AG08396 (cell line): ENCODE measurements at places on chromosomes 5 and 9.

DNA sequence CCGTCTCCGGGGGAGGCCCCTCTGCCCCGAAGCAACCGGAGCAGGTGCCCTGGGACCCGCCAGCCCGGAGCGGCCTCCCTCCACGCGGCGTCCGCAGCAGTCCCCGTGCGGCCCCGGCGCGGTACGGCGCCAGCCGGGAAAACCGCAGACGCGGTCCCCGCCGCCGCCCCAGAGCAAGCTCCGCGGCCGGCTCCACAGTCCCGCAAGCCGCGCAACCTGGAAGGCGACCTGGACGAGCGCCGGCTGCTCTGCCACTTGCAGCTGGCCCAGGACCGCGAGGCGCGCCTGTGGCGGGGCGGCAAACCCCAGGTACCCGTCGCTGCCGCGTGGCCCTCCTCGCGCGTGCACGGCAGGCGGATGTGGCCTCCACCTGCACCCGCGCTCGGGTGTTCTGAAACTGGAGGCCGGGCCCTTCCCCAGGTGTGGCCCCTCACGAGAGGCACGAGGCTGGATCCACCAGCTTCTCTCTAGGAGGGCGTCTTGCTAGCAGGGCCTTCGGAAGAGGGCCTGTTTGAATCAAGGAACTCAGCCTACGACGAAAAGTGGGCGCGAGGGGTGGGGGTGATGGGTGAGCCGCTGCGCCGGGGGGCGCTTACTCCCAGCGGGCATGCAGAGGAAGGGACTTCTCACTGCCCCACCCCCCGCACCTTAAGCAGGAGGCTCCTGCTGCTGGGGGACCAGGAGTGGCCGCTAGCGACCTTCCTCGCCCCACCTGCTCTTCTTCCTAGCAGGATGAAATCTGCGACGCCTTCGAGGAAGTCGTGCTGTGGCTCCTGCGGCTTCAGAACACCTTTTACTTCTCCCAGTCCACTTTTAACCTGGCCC, 602 bp downstream of the CCNI2 start:
- DNase-seq = no peak

DNA sequence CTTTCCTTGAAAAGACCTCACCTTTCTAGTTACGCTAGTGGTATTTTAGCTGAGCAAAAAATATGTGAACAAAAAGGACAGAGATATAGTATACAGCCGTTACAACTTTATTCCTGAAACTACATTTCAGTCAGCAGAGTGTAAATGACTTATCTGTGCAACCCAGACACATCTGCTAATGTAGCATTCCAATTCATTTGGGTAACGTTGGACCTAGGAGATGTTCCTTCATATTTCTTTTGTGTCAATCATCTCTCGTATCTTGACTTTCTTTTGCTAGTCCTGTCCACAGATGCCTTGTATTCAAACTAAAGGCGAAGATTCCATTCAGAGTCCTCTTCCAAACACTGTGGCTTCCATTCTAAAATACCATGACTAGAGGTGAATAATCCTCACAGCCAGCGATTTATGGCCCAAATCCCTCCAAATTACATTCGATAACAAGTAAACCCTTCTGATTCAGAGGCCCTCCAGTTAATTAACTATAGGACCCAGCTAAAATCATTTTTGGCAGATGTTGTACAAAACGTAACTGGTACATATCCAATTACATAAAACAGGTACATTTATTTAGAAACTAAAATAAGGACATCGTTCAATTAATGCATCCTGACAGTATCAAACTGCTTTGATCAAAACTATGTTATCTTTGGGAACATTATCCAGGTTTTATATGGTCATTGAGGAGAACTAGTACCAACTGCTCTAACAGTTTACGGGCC, 155.7 kb downstream of the DROSHA start:
- DNase-seq = no peak

GRCh38 chr5:156375895-156376495, 49.0 kb downstream of the SGCD start:
- DNase-seq = no peak

DNA sequence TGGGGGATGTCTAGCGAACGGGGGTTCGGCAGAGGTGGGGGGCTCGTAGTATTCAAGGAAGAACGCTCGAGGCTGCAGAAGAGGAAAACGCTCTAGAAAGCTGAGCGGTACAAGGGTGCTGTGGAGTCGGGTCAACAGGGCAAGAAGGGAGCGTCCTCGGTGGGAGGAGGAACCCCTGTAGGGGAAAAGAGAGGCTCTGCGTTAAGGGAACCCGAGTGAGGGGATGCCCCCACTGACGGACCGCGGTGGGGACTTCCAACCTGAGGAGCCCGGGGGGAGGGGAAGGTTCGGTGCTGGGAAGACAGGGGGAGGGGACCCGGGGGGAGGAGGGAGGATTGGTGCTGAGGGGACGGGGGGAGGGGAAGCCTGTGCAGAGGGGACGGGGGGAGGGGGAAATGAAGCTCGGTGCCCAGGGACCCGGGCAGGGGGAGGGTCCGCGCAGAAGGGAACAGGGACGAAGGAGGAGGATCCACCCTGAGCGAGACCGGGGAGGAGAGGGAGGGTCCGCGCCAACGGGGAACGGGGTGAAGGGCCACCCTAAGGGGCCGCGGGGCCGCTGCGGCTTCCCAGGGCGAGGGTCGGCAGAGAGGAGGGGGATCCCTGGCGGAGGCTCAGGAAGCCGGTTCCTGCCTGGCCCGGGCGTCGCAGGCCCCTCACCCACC, 621 bp downstream of the NR6A1 start:
- DNase-seq = no peak

GRCh38 chr9:88757406-88758010, 222.5 kb downstream of the NXNL2 start:
- no peak for DNase-seq

GRCh38 chr9:10512144-10512543, 100.7 kb downstream of the PTPRD start:
- DNase-seq = no peak

GRCh38 chr9:124032247-124032646, 20.7 kb downstream of the LHX2 start:
- no peak for DNase-seq

DNA sequence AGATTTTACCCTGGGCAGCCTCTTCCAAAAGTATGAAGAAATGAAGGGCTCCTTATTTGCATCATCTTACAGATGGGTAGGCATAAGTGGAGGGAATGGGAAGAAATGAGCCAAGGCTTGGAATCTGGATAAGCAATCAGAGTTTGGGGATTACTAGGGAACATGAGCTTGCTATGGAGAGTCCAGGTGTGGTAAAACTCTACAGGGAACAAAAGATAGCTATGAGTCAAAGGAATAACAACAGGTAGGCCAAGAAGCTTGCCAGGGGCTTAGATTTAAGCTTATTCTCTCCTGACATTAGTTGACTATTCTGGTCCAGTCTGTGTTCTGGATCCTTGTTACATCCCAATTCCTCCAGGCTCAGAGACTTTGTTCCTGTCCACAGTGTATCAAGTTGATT, 16.4 kb downstream of the RFK start:
- no peak for DNase-seq

- DNase-seq = peak; percentile 30
These were observed 84.7 kb downstream of the PARP8 start for GRCh38 chr5:50751064-50751657.

DNA sequence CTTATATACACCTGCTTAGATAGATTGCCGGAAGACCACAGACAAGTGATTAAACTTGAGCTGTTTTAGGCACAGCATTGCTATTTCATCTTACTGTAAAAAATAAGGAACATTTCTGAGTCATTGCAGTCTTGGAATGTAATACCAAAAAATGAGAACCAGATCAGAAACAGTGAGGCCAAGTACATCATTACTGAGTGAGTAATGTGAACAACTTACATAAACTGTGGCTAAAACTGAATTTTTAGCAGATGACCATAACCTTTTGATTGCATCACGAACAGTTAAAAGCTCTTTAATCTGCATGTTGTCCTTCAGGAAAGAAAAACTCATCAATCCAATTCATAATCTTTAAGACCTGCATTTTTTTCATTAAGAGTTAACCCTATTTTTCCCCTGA, 157.1 kb upstream of the FGF10 start:
- DNase-seq = peak; percentile 21

- DNase-seq = peak; percentile 21
These were observed 428 bp downstream of the EFNA5 start for GRCh38 chr5:107670087-107670931.

DNA sequence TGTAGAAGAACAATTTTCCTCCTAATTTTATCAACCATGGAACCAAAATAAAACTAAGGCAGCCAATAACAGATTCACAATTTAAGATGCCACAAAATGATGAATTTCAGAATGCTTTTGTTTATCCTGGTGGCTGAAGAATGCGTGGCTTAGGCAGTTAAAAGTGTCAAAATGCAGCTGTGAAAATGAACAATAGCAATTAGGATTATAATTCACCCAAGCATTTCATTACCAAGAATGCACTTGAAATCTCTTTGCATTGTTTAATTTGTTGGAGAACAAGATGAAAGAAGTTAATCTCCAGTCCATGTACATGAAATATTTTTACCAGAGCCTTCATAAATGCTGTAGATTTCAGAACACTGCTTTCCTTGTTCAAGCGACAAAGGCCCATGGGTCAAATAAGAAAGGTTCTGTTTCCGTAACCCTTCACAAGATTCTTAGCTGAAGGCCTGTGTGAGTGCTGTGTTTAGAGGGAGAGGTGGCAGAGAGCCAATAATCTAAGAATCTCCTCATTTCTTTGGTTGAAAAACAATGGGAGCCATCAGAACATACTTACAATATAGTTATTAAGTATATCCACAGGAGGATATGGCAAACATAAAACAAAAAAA, 39.3 kb downstream of the CLINT1 start:
- DNase-seq = no peak

DNA sequence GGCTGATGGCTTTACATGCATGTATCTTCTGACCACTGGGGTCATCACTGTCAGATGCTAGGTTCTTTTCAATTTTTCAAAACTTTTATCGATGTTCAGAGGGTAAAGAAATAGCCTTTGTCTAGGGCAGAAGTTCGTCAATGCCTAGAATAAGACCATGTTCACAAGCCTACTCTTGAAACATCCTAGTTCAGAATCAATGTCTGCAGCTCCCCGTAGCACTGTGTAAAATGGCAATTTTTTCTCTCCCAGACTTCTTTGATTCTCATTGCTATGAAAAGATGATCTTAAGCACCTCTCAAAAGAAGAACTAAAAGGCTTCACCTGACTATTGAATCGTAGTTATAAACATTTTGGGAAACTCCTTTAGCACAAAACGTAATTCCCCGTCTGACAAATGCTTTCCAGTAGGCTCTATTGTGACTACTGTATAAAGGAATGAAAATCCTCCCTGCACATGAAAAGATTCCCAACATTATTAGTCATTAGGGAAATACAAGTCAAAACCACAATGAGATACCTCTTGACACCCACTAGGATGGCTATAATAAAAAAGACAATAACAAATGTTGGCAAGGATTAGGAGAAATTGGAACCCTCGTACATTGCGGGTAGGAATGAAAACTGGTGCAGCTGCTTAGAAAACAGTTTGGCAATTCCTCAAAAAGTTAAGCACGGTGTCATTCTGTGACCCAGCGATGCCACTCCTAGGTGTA, 263.5 kb downstream of the ARHGAP26 start:
- peak; percentile 53 for DNase-seq

GRCh38 chr5:120134944-120135343, 329.2 kb upstream of the PRR16 start:
- no peak for DNase-seq

GRCh38 chr5:142017832-142018427, 5.1 kb upstream of the GNPDA1 start:
- no peak for DNase-seq

DNA sequence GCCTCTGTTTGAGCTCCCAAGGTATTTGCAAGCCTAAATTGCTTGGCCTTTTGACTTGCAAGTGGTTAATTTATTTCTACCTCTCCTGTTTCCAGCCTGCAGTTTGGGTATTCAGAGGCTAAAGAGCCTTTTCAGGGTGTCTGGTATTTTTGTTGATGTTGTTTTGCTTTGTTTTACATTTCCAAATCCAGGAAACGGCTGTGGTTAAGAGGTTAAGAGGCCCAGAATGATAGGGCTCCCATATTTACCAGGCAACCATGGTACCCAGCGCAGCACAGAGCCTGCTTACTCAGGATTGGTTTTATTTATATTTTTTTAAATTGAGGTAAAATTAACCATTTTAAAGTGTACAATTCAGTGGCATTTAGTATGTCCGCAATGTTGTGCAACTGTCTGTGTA, 92.1 kb downstream of the PDZD2 start:
- DNase-seq = no peak

GRCh38 chr5:5941486-5941885, 436.9 kb downstream of the MED10 start:
- no peak for DNase-seq

GRCh38 chr9:123724211-123724796, 205.6 kb downstream of the DENND1A start:
- peak; percentile 39 for DNase-seq
